ENCODE measurements at places on chromosomes 2 and 18. TPM values are rescaled to one million over a fixed set of nuclear protein-coding genes. Genes with fewer than 3 reads are reported as not detected.

GRCh38 chr2:105545730-105546627, 147.1 kb upstream of the FHL2 start:
- H3K27me3 ChIP-seq: peaks cover 3% of the 10 kb centered on the region
- no peak overlapping the region for H3K27ac ChIP-seq
- DNase-seq: peak; percentile 76
- H3K36me3 ChIP-seq: no peaks in the 10 kb centered on the region

- DNase-seq: no peak
- no peaks in the 10 kb centered on the region for H3K4me1 ChIP-seq
- H3K27ac ChIP-seq: no peak overlapping the region
- H3K27me3 ChIP-seq: no peaks in the 10 kb centered on the region
- no peak overlapping the region for H3K4me3 ChIP-seq
Observed at GRCh38 chr18:51092117-51092516, 62.1 kb downstream of the SMAD4 start.

- no peaks in the 10 kb centered on the region for H3K36me3 ChIP-seq
- no peaks in the 10 kb centered on the region for H3K4me1 ChIP-seq
- H3K27me3 ChIP-seq: no peaks in the 10 kb centered on the region
- H3K4me3 ChIP-seq: no peak overlapping the region
Observed at GRCh38 chr2:163397451-163397850, 338.4 kb downstream of the FIGN start.

DNA sequence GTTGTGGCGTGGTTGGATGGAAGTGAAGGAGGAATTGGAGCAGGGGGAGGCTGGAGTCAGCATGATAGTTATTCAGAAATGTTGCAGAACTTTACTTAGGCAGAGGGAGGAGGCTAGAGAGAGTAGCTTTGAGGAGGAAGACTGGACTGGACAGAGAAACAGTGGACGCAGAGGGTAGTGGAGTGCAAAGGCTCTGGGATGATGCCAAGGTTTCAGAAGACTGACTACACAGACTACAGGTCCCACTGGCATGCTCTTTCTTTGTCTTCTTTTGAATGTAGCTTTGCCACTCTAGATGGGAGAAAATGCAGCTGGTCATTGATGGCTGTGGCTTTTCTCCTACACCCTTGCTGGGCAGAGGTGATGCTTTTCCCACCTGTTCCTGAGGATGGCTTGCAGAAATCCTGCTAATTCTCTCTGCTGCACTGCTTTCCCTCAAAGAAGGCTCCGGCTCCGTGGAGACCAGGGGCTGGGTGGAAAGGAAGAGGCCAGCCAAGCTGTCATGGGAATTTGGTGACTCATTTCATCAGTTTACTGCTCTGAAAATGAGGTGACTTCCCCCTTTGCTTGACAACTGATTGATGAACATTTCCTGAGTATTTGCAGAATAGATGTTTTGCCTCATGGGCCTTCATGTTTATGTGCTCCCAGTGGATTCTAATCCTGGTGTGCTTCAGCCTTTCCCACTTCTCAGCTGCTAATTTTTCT, 42.4 kb downstream of the MEIS1 start:
- peaks cover 5% of the 10 kb centered on the region for H3K36me3 ChIP-seq
- peaks cover 27% of the 10 kb centered on the region for H3K4me1 ChIP-seq
- H3K27ac ChIP-seq: peak overlapping the region; percentile 15
- no peaks in the 10 kb centered on the region for H3K27me3 ChIP-seq

GRCh38 chr2:224922142-224922727, 120.0 kb downstream of the DOCK10 start:
- no peak for DNase-seq
- no peaks in the 10 kb centered on the region for H3K36me3 ChIP-seq
- H3K4me1 ChIP-seq: peaks cover 20% of the 10 kb centered on the region
- no peak overlapping the region for H3K27ac ChIP-seq
- no peaks in the 10 kb centered on the region for H3K27me3 ChIP-seq

- no peak overlapping the region for H3K27ac ChIP-seq
- H3K27me3 ChIP-seq: no peaks in the 10 kb centered on the region
- H3K4me1 ChIP-seq: no peaks in the 10 kb centered on the region
- DNase-seq: no peak
Observed at GRCh38 chr2:60094450-60094929, 459.0 kb downstream of the BCL11A start.

DNA sequence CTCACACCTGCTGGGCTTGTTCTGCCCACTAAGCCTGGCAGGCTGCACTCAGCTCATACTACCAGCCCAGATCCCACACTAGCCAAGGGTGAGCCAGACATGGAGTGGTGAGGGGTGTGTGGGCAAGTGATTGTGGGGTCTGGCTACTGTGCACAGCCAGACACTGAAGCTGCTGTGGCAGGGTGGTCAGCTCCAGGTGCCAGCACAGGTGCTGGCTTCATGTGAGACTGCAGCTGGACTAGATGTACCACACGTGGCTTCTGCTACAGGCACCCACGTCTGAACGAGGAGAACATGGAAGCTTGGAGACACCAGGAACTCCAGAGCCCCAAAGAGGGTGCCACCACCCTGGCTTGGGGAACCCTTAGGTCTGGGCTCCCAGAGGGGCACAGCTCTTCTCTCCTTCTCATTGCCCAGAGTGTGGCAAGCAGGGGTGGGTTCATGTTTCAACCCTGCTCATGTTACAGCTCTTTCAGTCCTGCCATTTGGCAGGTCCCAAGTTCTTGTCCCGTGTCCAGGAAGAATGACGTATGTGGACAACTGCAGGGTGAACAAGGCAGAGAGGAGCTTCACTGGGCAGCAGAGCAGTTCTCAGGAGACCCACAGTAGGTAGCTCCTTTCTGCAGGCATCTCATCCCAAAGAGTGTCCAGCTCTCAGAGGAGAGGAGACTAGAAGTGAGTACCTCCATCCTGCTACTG, 1624.2 kb upstream of the TMEFF2 start:
- H3K27ac ChIP-seq: no peak overlapping the region
- H3K36me3 ChIP-seq: no peaks in the 10 kb centered on the region
- H3K4me3 ChIP-seq: no peak overlapping the region
- peak; percentile 0 for DNase-seq

DNA sequence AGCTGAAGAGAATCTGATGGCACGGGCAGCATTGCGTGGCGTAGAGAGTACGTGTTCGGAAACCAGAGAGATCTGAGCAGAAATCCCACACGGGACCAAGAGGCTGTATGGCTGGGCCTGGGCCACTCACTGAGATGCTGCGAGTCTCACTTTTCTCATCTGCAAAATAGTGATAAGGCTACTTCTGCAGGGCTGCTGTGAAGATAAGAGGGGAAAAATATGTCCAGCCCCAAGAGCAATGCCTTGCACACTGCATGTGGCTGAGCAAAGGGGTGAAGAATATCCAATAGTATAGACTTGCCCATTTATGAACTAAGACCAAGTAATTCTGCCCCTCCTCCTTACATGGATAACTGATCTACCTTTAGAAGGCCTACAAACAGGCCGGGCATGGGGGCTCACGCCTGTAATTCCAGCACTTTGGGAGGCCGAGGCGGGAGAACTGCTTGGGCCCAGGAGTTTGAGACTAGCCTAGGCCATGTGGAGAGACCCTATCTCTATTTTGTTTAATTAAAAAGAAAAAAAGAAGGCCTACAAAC, 3.1 kb downstream of the FECH start:
- H3K27ac ChIP-seq: no peak overlapping the region
- H3K27me3 ChIP-seq: no peaks in the 10 kb centered on the region
- peaks cover 11% of the 10 kb centered on the region for H3K4me1 ChIP-seq
- H3K4me3 ChIP-seq: no peak overlapping the region
- no peak for DNase-seq

- no peaks in the 10 kb centered on the region for H3K27me3 ChIP-seq
- H3K36me3 ChIP-seq: no peaks in the 10 kb centered on the region
- DNase-seq: no peak
- no peaks in the 10 kb centered on the region for H3K4me1 ChIP-seq
- H3K27ac ChIP-seq: no peak overlapping the region
Observed at GRCh38 chr2:146246002-146246735, 1598.7 kb upstream of the ACVR2A start.

DNA sequence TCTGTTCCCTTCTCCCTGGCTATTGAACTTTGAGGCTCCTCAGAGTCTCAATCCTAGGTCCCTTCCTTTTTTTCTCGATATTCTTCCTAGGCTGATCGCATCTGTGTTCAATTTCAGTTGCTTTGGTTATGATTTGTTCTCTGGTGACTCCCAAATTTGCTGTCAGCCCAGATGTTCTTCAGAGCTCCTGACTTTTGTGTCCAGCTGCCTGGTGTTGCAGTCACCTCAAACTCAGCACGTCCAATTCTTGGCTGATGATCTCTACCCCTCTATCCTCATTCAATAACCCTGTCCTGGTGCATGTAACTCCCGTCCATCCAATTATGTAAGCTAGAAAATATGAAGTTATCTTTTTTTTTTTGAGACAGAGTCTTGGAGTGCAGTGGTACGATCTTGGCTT, 31.4 kb downstream of the DIS3L2 start:
- peaks cover 8% of the 10 kb centered on the region for H3K4me1 ChIP-seq
- H3K4me3 ChIP-seq: no peak overlapping the region
- H3K27me3 ChIP-seq: no peaks in the 10 kb centered on the region

GRCh38 chr2:26184121-26184520, 11.2 kb downstream of the GAREM2 start:
- peaks cover 9% of the 10 kb centered on the region for H3K4me1 ChIP-seq
- no peak for DNase-seq
- no peak overlapping the region for H3K27ac ChIP-seq
- H3K4me3 ChIP-seq: no peak overlapping the region
- no peaks in the 10 kb centered on the region for H3K36me3 ChIP-seq

DNA sequence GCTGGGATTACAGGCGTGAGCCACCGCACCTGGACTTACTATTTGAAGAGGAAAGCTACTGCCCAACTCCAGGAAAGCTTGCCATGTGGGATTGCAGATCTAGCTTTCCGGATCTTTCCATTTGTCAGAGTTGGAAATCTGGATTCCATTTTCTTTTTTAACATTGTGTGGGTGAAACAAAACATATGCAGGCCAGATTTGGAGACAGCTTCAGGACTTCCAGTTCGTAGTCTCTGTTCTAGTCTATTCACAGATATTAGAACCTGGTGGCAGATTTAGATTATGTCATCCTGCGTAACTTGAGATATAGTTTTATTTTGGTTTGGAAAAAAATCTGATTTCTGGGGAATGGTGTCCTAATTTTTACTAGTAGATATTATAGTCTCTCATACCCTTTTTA, 70.5 kb downstream of the ZNF236 start:
- H3K4me1 ChIP-seq: no peaks in the 10 kb centered on the region
- no peak overlapping the region for H3K4me3 ChIP-seq
- H3K36me3 ChIP-seq: peaks cover 34% of the 10 kb centered on the region

- H3K27me3 ChIP-seq: no peaks in the 10 kb centered on the region
- H3K27ac ChIP-seq: no peak overlapping the region
- no peak overlapping the region for H3K4me3 ChIP-seq
- no peaks in the 10 kb centered on the region for H3K36me3 ChIP-seq
- peaks cover 17% of the 10 kb centered on the region for H3K4me1 ChIP-seq
Observed at GRCh38 chr2:237669283-237669627, 41.9 kb downstream of the LRRFIP1 start.

GRCh38 chr18:3688690-3689089, 238.7 kb downstream of the TGIF1 start:
- no peak for DNase-seq
- H3K4me1 ChIP-seq: peaks cover 2% of the 10 kb centered on the region
- no peak overlapping the region for H3K4me3 ChIP-seq
- no peaks in the 10 kb centered on the region for H3K36me3 ChIP-seq
- no peak overlapping the region for H3K27ac ChIP-seq
- no peaks in the 10 kb centered on the region for H3K27me3 ChIP-seq

DNA sequence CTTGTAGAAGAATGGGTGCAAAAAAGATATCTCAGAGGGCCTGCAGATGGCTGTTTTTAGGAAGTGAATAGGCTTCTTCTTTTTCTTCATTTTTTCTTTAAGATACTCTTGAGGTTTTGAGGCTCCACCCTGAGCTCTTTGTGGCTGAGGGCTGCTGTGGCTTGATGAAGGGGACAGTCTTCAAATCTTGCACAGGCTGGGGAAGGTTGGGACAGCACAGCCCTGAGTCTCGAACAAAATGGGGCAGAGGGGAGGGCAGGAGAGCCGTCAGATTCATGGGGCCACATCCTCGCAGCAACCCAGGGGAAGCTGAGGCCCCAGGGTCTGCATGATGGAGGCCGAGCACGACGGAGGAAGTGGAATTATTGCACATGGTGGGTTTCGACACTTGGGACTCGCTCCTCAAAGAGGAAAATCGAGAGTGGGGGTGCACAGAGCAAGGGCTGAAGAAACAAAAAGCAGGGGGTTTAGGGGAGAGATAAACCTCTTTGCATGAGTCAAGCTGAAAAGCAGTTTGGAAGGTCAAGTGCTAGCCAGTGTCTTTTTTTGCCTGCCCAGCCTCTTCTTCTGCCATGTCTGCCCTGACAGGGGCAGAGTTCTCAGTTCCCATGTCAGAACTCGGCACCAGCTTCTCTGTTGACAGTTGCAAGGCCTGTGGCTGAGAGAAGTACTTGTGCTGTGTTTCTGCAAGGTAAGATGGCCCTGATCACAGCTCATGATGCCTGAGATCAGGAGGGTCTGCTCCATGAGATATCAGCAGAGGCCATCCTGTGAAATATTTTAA, 19.5 kb downstream of the INPP4A start:
- no peak overlapping the region for H3K4me3 ChIP-seq
- H3K36me3 ChIP-seq: no peaks in the 10 kb centered on the region
- H3K4me1 ChIP-seq: peaks cover 20% of the 10 kb centered on the region
- no peak overlapping the region for H3K27ac ChIP-seq
- H3K27me3 ChIP-seq: no peaks in the 10 kb centered on the region

DNA sequence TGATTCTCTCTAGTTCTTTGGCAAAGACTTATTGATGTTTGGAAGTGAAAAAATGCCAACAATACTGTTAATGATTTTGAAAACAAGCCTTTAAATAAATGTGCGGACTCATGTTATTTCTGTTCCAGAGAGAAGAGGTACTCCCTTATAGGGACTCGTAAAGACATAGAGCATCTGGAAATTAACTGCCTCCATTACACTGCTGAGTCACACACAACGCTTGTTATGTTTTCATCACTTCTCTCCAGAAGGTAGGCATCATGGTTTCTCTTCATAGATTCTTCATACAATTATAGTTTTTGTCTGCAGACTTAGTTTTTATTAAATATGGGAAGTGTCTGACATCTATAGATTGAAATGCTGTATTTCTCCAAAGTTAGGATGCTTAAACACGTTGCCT, 302.5 kb upstream of the EPC2 start:
- H3K36me3 ChIP-seq: no peaks in the 10 kb centered on the region
- no peaks in the 10 kb centered on the region for H3K27me3 ChIP-seq
- no peak overlapping the region for H3K27ac ChIP-seq
- no peak overlapping the region for H3K4me3 ChIP-seq

- H3K27ac ChIP-seq: no peak overlapping the region
- H3K4me1 ChIP-seq: no peaks in the 10 kb centered on the region
- no peaks in the 10 kb centered on the region for H3K27me3 ChIP-seq
- H3K4me3 ChIP-seq: no peak overlapping the region
- no peak for DNase-seq
- no peaks in the 10 kb centered on the region for H3K36me3 ChIP-seq
Observed at GRCh38 chr2:188022389-188022788, 269.3 kb upstream of the GULP1 start.

The DYNAP gene
- not detected for polyA plus RNA-seq

The ABCG5 gene
- polyA plus RNA-seq: not detected

The POMC gene
- polyA plus RNA-seq: 3.2 TPM

The GPR75 gene
- polyA plus RNA-seq: 4.4 TPM

The ZNF396 gene
- 0.28 TPM for polyA plus RNA-seq

The C2orf81 gene
- polyA plus RNA-seq: 0.16 TPM

The TCF23 gene
- polyA plus RNA-seq: not detected

The SERPINB10 gene
- not detected for polyA plus RNA-seq

The ZSWIM2 gene
- not detected for polyA plus RNA-seq

The APOB gene
- 0.06 TPM for polyA plus RNA-seq

The NBAS gene
- 29.4 TPM for polyA plus RNA-seq

The LYG2 gene
- polyA plus RNA-seq: not detected
